ENCODE measurements at places on chromosomes 1 and 21.
A peak's percentile ranks its signal among the peaks of the same experiment; 100 is the strongest.

DNA sequence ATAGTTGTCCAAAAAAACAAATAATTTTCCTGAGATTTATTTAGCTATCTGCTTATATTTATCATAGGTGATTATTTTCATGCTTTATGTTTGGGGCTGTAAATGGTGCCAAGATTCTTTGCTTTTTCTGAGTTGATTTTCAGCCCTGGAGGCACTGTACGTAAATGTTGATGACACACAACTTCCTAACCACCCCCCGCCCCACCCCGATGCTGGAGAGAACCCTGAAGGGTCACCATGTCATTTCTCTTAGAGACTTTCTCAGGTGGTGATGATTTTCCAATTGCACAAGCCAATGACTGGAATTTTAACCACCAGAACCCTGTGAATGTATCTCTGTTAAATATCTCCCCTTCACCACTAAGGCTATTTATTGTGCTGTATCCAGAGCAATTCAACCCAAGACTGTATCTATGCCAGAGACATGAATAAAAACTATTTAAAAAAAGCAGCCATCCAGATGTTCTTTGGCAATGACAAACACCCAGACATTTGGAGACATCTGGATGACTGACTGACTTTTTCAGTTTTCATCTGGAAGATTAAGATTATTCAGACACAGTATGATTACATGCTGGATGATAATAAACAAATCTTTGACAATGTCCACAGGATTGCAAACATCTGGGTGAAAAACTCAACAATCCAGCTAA is 346.0 kb downstream of the LMX1A start:
- no peak for DNase-seq

GRCh38 chr1:167862432-167863076 is 51.4 kb downstream of the ADCY10 start:
- DNase-seq: no peak

DNA sequence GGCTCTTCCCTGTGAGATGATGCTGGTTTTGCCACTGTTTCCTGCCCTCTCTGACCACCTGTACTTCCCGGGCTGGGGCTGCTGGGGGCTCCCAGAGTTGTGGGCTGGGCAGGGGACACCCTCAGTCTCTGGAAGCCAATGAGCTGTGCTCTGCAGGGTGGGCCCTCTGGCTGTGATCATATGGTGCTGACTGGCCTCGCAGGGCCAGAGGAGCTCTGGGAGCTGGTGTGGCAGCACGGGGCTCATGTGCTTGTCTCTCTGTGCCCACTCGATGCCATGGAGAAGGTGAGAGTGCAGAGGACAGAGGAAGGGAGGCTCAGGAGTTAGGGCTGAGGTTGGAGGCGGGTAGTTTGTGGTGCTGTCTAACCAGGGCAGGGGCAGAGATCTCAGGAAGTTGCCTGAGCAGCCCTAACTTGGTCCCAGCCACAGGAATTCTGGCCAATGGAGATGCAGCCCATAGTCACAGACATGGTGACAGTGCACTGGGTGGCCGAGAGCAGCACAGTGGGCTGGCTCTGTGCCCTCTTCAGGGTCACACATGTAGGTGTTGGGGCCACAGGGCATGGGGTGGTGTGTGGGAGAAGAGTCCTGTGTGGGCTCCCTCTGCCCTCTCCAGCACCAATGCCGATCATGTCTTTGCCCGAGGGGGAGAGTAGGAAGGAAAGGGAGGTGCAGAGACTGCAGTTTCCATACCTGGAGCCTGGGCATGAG is 5.7 kb upstream of the LGR6 start:
- no peak for DNase-seq

GRCh38 chr1:2834741-2835564 is 33.5 kb upstream of the TTC34 start:
- no peak for DNase-seq

GRCh38 chr1:184242507-184242943 is 144.3 kb upstream of the C1orf21 start:
- no peak for DNase-seq

DNA sequence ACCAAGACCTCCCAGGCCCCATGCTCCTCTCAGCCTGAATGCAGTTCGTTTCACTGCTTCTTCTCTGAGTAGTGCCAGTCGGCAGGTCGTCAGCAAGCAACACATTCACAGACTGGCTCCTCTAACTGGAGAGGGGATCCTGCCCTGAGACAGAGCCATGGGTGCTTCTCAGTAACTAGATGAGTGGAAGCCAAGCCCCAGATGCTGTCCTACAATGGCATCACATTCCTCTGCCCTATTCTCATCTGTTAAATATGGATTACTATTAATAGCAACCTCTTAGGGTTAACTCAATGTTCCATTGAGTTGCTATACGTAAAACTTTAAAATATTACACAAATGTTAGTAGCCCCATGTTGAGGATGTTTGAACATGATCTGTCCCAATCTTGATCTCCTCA is 84.2 kb upstream of the S1PR1 start:
- DNase-seq: no peak

GRCh38 chr1:111739925-111740765 is 950 bp upstream of the INKA2 start:
- no peak for DNase-seq

DNA sequence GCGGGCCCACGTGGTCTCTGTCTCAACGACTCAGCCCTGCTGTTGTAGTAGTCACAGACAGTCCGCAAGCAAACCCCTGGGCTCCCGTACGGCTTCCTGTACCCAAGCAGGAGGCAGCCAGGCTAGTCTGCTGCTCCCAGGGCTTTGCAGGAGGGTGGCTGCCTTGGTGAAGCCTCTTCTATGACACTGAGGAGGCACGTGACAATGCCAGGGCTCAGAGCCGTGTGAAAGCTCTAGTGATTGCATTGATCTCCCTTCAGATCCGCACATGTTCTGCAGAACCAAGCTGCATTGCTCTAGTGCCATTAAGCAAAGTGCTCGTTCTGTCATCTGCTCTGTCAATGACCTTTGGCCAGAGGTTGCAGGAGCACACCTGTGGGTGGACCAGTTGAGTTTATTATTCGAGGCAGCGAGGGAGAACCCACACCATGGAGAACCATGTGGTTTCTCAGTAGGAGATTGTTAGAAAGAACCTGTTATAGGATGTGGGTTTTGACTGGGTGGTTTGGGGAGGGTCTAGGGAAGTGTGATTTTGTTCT is 18.0 kb downstream of the UMODL1 start:
- DNase-seq: peak; percentile 31

DNA sequence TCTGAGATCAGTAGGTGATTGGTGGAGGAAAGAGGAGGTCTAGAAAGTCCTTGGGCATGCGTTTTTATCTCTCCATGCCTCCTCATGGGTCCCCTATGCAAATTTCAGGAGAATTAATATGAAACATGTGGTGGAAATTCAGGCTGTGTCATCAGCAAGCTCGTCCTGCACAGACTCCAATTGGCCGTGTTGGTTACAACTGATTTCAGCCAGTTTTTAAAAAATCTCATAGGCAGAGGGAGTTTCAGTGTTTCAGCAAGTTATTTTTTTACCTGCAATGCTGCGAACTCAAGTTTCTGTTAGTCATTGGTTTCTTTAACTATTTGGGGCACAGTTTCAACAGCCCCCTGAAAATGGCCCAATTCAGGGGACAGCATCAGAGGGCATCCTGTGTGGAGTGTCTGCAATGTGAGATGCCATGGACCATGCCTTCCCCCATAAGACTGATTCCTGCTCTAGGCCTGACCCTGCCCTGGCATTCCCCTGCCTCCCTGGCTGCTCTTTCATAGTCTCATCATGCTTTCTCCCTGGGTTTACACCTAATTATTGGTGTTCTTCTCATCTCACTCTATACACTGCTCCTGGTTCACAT is 59.9 kb downstream of the C1orf198 start:
- no peak for DNase-seq

DNA sequence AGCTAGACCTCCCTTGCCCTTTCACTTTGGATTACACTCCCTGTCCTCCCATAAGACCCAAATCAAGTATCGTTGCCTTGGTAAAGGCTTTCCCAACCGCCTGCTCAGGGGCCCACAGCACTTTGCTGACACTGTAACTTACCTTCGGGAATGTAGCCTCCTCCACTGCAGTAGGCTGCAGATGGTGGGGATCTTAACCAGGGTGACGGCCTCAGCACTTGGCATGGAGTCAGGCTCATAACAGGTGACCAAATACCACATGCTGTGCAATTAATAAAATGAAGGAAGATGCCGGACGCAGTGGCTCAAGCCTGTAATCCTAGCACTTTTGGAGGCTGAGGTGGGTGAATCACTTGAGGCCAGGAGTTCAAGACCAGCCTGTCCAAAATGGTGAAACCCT is 88.7 kb upstream of the IRF2BP2 start:
- no peak for DNase-seq

DNA sequence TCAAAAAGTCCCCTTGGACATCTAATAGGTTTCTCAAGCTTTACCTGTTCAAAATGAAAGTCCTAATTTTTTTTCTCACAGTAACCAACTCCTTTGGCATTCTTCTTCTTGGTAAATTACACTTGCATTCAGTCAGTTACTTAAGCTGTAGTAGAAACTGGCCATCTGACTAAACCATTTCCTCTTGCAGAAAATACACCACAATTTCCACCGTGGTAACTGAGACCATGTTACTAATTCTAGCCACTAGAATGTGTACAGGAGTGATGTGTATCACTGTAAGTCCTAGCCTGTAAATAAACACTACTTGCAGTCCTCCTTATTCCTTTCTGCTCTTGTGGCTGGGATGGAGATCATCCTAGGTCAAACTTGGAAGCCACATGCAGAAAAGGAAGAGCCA is 965.4 kb upstream of the TMPRSS15 start:
- DNase-seq: no peak

GRCh38 chr1:171742577-171742922 is 685 bp upstream of the VAMP4 start:
- DNase-seq: peak; percentile 35

GRCh38 chr1:210151052-210151672 is 81.4 kb upstream of the SERTAD4 start:
- no peak for DNase-seq

GRCh38 chr1:45035631-45036301 is 23.7 kb downstream of the UROD start:
- DNase-seq: no peak

GRCh38 chr1:14626869-14627607 is 28.6 kb downstream of the KAZN start:
- peak; percentile 65 for DNase-seq

DNA sequence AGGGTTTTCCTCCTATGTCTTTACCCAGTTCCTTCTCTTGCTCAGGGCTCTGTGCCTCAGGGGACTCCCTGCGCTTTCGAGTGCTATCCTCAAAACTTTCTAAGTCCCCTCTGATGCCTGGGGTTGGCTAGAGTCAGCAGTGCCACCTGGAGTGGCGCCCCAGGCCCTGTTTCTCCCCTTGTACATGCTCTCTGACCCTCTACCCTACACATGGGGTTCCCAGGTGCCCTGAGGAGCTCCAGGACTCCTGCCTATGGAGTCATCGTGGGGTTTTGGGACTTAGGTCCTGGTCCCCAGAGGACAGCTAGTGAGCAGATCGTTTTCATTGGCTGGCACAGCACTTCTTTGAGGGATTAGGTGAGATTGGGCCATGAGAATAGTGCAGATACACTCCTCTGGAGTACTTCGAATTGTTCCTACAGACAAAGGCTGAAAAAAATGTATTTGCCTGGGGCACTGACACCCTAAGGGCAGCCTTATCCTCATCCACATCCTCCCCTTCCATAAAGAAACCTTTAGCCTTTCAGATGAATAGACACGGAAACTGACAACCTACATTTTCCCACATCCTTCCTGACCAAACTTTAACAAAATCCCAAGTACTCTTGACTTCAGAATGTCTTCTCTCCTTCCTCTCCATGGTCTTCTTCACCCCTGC is 41.5 kb downstream of the LGR6 start:
- no peak for DNase-seq

DNA sequence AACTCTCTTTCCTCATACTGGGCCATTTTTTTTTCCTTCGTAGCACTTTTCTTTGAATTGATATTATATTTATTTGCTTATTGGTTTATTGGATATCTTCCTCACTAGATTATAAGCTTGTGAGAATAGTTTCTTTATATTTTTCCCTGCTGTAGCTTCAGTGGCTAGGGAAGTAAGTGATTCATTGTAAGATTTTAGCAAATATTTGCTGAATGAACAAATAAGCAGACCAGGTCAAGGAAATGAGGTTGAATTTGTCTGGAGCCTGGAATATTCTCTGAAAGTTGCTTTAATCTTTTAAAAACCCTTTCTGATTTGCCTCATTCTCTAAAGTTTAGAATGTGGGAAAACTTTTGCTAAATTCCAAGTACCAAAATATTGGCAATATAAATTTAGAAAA is 80.2 kb downstream of the RABGAP1L start:
- DNase-seq: no peak

- DNase-seq: no peak
Observed at GRCh38 chr1:205976036-205976435, 27.2 kb downstream of the RAB7B start.

GRCh38 chr1:150874455-150875196 is 1.8 kb downstream of the ARNT start:
- no peak for DNase-seq

DNA sequence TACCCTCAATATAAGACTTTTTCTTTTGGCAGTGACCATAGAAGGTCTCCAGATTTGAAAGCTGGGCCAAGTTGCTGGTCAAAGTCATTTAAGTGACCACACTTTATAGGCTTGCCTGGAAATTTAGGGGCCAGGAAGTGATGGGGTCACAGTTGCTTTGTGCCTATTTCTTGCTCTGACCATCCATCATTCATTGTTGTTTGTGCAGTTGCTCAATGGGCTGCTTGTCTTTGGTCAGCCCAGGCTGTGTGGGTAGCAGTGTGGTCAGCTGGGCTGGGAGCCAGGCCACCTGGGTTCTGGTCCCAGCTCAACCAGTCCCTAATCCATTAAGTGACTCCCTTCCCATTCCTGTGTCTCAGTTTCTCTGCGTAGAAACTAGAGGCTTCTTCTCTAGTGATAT is 2.1 kb upstream of the OTUD7B start:
- DNase-seq: no peak

DNA sequence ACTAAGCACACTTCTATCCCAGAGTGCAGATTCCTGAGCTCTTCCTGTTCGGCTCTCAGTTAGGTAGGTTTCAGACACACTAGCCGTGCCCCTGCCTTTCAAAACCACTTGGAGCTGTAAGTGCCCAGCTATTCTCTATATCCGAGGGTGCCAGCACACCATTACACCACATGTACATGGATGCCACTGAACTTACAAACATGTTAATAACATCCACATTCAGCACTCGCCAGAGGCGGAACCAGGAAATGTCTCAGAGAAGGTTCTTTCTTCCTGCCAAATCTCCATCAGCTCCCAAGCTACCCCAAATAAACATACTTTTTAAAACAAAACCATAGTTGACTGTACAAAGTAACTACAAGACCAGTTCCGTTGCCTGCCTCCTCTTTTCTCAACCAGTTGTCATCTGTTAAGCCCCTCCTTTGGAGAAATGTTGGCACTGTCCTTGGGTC is 78.4 kb upstream of the CTTNBP2NL start:
- no peak for DNase-seq

DNA sequence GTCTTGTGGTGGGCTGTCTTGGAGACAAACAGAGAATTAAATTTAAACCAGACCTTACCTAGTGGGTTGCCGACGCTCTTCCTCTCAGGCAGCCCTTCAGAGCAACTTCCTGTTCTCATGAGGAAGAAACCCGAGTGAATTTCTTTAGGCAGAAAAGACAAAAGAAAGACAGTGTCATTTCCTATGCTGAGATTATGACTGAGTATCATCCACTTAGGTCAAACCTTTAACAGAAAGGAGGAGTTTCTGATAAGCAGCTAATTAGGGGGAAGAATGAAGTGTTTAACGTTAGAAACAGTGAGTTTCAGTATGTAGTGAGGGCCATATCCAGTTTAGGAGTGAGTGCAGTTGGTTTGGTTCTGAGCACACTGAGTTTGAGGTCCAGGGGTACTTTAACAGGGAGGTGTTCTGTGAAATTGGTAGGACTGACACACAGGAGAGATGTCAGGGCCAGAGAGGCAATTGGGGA is 38.7 kb downstream of the FASLG start:
- DNase-seq: no peak

- DNase-seq: no peak
Observed at GRCh38 chr1:56223968-56224367, 355.4 kb downstream of the PLPP3 start.
